DMS153 (cell line): ENCODE measurements at places on chromosomes 1 and 21.
A peak's percentile ranks its signal among the peaks of the same experiment; 100 is the strongest.

DNA sequence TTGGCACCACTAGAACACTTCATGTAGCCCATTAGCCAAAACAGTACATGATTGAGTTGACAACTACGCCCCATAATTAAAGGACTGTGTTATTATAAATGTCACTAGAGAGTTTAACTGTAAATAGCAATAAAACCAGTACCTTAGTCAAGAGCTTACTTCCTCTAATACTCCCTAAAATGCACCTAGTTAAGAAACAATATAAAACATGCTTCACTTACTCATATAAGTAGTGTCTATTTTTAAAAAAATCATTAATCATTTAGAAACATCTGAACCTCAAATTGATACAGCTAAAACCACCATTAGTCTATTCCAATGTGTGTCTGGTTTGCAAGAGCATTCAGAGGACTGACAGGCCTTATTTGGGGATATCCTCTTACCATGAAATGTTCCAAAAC lies 25.3 kb downstream of the PTP4A2 start:
- peak; percentile 52 for DNase-seq

GRCh38 chr1:52145137-52145536 lies 3.2 kb downstream of the ZFYVE9 start:
- DNase-seq, result no peak

DNA sequence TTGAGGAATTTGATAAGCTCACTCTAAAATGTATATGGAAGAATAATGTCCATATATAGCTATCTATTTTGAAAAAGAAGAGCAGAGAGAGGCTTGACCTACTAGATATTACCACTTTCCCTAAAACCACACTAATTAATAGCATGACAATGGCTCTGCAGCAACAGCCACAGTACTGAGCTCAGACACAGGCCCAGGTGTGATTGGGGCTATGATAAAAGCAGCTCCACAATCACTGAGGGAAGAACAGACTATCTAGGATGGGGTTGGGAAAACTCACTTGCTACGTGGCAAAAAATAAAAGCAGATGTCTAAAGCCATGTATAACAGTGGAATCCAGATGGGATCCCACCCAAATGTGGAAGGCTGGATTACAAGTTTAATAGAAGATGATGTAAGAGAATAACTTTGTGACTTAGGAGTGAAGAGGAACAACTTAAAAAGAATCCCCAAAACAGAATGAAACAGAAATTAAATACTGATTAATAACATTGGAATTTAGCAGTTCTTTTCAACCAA lies 80.8 kb upstream of the RAB4A start:
- DNase-seq, result no peak

GRCh38 chr21:36509973-36510664 lies 30.2 kb upstream of the CLDN14 start:
- no peak for DNase-seq

DNA sequence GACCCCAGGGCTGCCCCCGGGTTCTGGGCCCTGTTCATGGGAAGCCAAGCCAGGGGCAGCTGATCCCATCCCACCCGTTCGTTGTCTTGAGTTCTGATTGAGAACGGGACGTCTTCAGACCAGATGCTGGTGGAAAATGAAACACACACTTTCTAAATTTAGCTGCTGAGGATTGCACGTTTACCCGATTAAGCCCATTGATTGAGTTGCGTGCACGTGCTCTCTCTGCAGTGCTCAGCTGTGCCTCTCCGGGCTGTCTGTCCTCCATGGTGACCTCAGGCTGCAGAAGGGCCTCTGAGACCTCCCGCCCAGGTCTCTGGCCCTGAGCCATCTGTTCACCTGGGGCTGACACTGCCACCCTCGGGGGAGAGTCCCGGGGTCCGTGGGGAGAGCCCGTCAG lies 27.0 kb upstream of the PEX10 start:
- DNase-seq, result no peak
